ENCODE measurements at places on chromosomes 16 and 17.

GRCh38 chr16:70156207-70156978, 17.2 kb upstream of the CLEC18C start:
- no peak for DNase-seq

DNA sequence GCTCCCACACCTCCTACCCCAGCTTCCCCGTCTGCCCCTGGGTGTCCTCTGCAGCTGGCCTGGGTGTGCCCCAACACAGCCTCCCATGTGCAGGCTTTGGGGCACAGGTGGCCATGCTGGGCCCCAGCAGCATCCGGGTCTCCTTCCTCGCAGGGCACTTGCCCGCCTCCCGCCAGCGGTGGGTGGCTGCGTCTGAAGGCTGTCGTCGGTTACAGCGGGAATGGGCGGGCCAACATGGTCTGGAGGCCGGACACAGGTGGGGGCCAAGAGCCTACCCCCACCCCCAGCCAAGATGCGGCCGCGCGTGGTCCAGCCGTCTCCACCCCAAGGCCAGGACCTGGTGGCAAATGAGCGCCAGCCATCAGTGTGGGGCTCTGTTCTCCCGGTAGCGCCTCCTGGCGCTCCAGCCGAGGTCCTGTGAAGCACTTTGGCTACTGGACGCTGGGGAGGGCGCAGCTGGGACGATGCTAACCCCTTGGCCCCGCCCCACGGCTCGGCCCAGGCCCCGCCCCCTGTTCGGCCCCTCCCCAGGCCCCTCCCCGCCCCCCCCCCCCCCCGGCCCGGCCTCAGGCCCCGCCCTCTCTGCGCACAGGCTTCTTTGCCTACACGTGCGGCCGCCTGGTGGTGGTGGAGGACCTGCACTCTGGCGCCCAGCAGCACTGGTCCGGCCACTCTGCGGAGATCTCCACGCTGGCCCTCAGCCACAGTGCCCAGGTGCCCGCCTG, 7.3 kb upstream of the RHOT2 start:
- no peak for DNase-seq

- no peak for DNase-seq
These were observed 34.5 kb downstream of the FAM222B start for GRCh38 chr17:28807925-28808634.

- DNase-seq = no peak
These were observed 73.6 kb downstream of the KCNJ2 start for GRCh38 chr17:70242781-70243437.

- DNase-seq = no peak
These were observed 786.1 kb downstream of the KCNJ2 start for GRCh38 chr17:70955441-70955840.

DNA sequence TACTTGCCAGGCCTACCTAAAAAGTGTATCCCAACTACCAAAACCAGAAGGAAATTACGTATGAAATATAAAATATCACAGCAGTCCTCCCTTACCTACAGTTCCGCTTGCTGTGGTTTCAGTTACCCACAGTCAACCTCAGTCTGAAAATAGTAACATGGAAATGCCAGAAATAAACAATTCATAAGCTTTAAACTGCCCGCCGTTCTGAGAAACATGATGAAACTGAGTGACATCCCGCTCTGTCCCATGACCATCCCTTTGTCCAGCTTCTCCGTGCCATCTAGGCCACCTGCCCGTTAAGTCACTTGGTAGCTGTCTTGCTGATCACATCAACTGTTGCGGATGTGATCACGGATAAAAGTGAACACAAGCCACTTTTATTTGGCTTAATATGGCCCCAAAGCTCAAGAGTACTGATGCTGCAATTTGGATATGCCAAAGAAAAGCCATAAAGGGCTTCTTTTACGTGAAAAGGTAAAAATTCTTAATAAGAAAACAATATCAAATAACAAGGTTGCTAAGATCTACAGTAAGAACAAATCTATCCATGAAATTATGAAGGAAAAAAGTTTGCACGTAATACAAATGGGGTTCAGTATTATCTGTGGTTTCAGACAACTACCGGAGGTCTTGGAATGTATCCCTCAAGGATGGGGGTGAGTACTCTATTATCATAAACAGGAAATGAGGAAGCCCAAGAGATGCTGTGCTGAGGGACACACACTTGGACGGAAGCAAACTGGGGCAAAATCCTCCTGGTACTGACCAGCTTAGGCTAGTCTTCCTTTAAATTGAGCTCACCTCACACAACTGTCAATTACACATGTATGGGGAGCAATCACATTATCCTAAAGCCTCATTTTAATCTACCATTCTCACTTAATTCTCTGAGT, 8.2 kb downstream of the USP22 start:
- no peak for DNase-seq

GRCh38 chr17:76543826-76544545, 4.1 kb downstream of the PRCD start:
- no peak for DNase-seq

- no peak for DNase-seq
These were observed 1.2 kb downstream of the GPRC5B start for GRCh38 chr16:19883296-19883965.

DNA sequence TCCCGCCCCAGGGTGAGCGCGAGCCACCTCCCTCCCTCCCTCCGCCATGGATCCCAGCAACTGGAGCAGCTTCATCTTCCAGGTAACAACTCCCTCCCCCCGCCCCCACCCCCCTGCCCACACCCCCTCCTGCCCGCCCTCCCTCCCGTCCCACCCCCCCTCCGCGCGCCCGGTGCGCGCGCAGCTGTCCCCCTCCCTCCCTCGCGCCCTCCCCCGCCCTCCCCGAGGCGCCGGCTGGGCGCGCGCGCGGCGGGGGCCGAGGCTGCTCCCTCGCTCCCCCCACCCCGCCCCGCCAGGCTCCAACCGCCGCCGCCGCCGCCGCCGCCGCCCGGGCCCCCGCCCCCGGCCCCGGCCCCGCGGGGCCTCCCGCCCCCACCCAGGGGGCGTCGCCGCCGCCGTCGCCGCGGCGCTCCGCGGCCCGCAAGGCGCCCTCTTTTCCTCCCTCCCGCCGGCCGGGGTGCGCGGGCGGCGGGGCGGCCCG, at the start of gene MAZ:
Gene MAZ (plus strand): TSS at position 431 of the 481 bp plus-strand sequence. CDS start 173 bp downstream, outside the sequence.
- peak; percentile 70 for DNase-seq

- DNase-seq = no peak
These were observed 64.2 kb upstream of the CACNG3 start for GRCh38 chr16:24191876-24192402.
